Activated T-cell treated with anti-CD3 and anti-CD28 coated beads, Interleukin-2, amount 50 U/mL, for 1 hour (primary cell): ENCODE measurements at places on chromosomes 3 and 15.

DNA sequence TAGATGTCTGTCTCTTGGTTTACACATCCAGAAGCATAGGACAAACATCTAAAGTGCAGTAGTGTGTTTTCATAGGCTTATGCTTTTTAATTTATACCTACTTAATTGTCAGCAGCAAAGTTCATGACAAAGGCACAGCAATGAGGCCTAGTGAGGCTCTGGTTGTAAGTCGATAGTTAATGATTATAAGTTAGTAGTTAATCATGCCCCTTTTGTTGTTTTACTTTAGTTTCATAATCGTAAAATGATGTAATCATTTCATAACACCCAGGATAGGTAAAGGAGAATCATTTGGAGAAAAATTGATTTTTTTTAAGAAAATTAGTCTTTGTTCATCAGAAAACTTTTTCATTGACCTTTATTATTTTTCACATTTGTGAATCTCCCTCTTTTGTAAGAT lies 351.9 kb downstream of the LSAMP start:
- no peak for DNase-seq

GRCh38 chr15:86973284-86973844 lies 893.7 kb downstream of the AGBL1 start:
- no peak for DNase-seq

GRCh38 chr3:141352262-141352984 lies 15.9 kb upstream of the ZBTB38 start:
- DNase-seq: no peak

- DNase-seq: no peak
Observed at GRCh38 chr3:69145688-69146087, 23.3 kb upstream of the LMOD3 start.

DNA sequence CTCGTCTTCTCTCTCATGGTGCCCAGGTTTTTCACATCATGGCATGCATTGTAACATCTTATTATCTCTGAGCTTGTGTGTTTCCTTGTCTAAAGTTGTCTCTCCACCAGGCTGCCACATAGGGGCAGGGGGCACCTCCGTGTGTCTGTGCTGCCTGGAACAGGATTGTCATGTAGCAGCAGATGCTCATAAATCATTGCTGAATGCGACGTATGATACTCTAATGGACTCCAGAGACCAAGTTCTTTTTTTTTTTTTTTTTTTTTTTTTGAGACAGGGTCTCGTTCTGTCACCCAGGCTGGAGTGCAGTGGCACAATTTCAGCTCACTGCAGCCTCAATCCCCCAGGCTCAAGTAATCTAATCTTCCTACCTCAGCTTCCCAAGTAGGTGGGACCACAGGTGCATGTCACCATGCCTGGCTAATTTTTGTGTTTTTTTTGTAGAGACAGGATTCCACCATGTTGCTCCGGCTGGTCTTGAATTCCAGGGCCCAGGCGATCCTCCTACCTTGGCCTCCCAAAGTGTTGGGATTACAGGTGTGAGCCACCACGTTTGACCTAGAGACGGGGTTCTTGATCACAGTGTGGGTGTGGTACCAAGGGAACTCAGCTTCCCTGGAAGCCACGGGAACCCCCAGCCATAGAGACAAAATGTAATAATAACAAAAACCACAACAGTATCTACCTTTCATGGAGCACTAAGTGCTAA lies 4.7 kb upstream of the DNASE1L3 start:
- no peak for DNase-seq

DNA sequence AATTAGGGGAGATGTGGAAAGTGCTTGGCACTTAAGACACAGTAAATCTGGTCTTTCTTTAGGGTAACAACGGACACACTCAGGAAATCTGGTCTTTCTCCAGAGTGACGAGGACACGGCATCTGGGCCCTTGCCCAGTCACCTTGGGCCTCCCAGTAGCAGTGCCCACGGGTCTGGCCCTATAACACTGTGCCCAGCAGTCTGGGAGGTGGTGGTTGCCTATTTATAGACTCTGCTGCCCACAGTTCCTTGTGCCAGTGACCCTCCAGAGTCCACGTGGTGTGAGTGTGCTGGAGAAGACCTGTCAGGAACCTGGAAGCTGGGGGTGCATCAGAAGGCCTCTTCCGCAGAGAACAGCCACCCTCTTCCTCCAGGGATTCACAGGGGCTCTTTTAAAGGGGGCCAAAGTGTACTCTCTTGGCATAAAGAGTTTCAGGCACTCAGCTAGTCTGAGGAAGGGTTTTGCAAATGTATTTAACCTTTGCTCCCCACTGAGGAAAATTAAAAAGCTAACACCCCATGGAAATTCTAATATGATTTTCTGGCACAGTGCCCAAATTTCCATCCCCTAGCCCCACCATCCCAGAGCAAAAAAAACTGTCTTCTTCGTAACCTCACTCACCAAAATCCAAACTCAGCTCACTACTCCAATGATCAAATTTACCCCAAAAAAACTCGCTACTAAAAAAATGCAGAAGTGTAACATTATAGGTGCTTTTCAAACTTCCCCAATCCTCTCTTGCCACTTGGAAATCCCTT lies 15.4 kb downstream of the WNT5A start:
- DNase-seq: no peak

- DNase-seq: no peak
Observed at GRCh38 chr3:124363476-124363875, 366.8 kb upstream of the UMPS start.

- no peak for DNase-seq
Observed at GRCh38 chr3:114830652-114831051, 316.4 kb downstream of the ZBTB20 start.

GRCh38 chr15:52261498-52262242 lies 33.9 kb downstream of the MYO5C start:
- DNase-seq: peak; percentile 24

GRCh38 chr3:159866201-159866746 lies 122.4 kb upstream of the IL12A start:
- DNase-seq: no peak

DNA sequence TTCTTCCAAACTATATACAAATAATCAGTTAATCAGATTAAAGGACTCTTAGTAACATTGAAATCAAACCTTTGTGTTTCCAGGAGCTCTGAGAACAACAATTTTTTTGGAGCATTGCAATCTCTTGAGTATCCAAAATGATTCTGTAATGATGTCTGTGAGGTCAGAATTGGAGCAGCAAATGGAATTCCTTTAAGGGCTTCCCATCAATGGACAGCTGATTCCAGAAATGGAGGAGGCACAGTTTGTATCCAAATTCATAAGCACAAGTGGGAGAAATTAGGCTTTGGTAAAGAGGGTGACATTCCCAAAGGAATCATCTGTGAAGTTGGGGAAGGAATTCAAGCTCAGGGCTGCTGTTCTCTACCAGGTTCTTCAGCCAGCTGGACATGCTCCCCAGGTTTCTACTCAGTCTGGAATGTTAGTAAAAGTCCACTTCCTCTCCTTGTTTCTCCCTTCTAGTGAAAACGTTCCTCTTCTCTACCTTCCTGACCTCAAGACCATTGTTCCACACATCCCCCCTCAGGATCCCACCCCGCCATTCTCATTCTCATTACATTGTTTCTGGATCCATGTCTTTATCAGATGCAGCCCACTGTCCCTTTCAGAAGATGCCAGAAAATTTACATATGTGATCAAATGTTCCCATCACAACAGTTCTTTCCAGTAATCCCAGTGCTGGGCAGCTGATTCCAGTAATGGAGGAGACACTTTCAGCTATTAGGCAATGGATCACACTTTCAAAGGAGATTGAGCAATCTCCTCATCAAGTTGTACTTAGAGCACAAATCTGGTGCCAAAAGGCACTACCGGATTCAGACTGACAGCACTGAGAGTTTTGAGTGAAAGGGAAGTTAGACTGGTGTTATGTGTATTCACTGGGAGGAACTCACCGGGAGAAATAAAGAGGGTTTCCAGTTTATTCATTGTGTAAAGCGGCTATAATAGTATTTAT lies 391.3 kb upstream of the TPRG1 start:
- DNase-seq: no peak

DNA sequence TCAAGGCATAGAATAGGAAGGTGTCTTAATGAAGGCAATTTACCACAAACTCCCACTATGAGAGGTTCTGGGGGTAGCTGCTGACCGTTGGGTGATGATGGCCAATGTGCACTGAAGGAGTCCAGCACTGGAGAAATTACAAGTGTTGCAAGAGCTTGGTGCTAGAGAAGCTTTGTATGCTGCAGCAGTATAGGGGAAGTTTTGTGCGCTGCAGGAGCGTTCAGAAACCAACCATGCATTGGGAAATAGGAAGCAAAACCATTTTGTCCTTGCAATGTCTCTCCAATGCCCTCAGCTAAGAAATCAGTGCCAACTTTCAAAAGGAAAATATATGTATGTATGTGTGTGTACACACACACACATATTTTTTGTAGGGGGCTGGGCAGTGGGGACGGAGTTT lies 441.6 kb upstream of the NAALADL2 start:
- DNase-seq: no peak

GRCh38 chr3:147423798-147424580 lies 14.8 kb downstream of the ZIC1 start:
- DNase-seq: no peak

- DNase-seq: no peak
Observed at GRCh38 chr15:72368325-72368724, 7.5 kb downstream of the HEXA start.

DNA sequence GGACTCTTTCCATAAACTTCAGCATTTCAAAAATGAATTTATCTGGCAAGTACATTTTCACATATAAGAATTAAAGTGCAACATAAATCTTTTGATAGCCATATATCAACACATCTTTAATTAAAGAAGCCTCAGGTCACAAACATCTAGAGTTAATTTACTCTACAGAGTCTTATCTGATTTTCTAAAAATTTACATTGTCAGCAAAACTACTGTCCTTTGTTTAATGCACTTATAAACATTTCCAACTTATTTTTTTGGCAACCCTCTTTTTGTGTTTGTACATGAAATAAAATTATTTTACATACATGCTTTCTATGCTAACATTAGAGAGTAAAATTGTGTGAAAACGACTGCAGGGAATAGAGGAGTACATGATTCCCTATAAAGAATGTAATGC lies 416.8 kb upstream of the ARL6 start:
- no peak for DNase-seq

DNA sequence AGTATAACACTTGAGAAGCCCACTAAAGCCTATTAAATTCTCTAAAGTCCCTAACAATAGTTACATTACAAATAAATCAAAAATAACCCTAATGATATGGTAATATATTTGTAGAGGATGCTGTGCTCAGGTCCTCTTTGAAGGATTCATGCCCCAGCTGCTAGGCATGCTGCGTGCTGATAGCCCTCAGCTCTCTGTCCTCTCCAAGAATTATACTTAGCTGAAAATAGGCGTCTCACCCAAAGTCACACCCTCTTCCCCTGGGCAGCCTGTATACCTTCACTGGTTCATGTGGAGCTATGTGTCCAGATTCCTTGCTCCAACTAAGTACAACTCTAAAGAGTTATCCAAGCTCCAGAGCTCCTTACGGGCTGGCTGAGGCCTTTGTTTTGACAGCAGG lies 312.5 kb upstream of the ZNF385D start:
- DNase-seq: no peak

GRCh38 chr15:39115379-39116057 lies 465.4 kb upstream of the THBS1 start:
- no peak for DNase-seq

DNA sequence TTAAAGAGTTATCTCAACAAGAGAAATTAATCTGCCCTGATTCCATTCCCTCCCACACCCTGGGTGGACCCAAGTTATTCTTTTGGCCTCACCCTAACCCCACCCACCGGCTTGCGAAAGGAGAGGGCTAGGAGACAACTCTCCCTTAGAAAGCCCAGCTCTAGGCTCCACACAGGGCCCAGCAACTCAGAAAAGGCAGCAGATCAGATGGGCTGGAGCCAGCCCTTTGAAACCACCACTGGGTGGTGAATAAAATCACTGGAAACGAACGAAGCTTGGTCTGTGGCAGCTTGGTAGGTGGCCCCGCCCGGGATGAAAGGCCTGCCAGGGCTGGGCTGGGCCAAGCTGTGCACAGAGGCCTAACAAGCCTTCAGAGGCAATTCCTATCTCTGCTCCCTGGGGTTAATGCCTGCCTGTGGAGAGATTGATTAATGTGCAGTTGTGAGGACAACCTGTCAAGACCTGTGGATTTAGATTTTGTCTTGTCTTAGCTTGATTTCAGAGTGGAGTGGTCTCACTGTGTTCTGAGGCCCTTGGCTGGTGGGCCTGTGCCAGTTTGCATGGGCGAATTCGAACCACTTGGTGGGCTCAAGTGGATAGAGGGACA lies 38.8 kb downstream of the BHLHE40 start:
- DNase-seq: no peak

- DNase-seq: no peak
Observed at GRCh38 chr3:117566926-117567325, 857.3 kb downstream of the TUSC7 start.

DNA sequence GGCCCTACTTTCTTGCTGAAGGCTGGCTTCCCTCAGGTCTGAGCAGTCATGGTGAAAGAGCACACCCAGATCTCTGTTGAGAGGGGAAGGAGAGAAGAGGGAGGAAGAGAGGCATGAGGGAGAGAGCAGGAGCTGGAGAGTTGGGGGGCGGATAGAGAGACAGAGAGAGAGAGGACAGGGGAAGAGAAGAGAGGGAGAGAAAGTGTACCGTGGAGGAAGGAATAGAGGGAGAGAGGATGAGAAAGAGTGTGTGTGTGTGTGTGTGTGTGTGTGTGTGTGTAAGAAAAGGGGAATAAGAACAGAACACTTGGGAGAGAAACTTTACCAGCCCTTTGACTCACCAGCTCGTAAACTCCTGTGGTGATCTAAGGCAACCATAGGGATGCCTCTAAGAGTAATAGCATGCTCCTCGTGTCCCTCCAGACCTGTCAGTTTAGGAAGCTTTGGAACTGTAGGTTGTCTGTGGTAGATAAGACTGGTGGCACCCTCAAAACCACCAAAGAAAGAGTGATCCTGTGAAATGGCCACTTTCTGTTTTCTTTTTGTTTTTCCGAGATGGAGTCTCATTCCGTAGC lies 18.2 kb downstream of the ZNF592 start:
- DNase-seq: no peak
